A172 (cell line): ENCODE measurements at places on chromosomes 5 and 9.

DNA sequence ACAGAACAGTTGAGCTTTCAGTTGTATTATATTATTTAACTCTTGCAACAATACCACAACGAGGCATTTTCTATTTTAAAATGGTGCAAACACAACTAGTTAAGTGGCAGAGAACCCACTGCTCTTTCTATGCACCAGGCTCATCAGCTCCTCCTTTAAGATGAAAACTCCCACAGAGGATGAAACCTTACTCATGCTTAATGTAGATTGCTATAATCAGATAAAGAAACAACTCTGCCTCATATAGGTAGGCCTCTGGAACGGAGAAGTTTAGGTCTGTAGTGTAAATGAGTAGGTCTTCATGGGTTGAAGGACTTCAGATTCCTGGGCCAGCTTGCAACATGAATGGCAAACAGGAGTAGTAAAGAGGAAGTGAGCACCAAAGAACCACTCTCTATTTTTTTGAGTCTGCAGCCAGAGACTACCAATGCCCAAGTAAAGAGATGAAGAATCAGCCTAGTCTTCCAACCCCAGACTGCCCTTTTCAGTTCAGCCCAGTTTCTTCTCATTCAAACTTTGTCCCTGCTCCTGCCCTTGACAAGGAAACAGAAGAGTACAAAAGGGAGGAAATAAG is 33.9 kb downstream of the HACD4 start:
- no peak for DNase-seq

GRCh38 chr5:170597872-170598271 is 94.1 kb downstream of the KCNIP1 start:
- DNase-seq = peak; percentile 59

DNA sequence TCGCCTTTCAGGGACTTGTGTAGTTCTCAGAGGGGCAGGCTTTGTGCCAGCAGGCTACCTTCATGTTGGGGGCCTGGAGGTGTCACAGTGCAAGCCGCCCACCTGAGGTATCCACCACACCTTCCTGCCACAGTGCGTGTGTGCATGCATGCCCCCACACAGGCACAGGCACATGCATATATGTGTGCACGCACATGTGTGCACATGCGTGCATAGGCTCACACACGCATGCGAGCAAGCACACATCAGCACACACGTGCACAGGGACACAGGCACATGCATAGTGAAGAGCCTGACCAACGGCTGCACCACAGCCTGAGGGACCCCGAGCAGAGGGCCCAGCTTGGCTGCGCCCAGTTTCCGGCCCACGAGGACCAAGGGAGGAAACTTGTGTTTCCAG is 36.1 kb downstream of the IRX4 start:
- no peak for DNase-seq

DNA sequence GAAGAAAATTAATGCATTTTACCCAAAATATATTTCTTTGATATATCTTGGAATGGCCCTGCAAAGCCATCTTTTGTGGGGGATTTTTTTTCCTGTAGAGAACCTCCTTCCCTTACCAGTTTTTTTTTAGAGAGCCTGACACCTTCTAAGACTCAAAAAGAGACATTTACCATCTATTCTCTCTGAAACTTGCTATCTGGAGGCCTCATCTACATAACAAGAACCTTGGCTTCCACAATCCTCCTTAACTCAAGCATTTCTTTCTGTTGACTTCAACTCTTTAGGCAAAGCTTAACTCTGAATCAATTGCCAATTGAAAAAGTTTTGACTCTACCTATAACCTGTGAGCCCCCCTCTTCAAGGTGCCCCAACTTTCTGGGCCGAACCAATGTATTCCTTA is 6.2 kb downstream of the SLC45A2 start:
- DNase-seq = no peak

DNA sequence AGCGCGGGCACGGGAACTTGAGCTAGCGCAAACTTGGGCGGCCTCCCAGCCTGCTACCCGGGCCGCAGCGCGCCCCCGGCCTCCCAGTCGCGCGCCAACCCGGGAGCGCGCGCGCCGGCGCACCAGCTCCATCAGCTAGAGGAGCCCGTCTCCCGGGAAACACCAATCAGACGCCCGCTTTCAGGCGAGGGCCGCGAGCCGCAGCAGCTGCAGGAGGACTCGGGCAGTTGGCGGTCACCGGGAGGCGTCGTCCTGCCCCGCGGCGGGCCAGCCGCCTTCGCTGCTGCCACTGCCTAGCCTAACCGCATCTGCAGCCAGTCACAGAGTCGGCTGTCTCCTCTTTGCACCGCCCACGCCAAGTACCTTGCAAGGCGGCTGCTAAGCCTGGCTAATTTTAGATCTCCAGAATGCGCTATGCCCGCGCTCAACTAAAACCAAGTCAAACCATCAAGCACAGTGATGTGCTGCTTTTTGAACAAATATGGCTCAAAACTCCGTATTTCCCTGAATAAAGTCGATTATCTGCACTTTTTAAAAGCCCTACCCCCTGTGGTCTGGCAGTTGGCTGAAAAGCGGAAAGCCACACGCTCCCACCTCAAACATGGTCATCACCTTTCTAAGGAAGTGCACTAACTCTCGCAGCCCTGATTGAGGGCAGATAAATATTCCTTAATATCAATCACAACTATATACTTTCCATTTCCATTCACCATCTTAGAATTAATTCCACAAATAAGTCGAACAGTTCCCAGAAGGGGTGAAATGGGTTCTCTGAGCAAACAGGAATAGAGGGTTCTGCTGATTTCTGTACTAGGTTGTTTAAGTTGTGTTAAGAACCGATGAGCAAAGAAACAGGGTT is 221.8 kb downstream of the MEF2C start:
- DNase-seq = peak; percentile 95

GRCh38 chr5:57889558-57889957 is 406.9 kb upstream of the ACTBL2 start:
- DNase-seq = peak; percentile 97

DNA sequence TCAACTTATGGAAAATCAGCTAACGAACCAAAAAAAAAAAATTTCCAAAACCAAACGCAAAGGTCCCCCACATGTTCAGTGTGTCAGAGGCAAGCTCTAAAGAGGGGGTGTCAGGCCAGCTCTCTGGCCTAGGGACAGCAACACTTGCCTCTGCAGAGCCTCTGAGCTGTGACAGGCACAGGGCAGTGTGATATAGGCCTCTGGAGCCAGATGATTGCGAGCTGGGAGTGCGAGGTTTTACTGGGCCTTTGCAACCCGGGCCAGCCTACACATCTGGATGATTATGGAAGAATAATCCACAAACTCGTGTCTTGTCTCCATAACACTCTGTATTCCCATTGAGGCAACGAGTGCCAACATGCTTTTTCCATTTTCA is 67.7 kb upstream of the STC2 start:
- DNase-seq = no peak

DNA sequence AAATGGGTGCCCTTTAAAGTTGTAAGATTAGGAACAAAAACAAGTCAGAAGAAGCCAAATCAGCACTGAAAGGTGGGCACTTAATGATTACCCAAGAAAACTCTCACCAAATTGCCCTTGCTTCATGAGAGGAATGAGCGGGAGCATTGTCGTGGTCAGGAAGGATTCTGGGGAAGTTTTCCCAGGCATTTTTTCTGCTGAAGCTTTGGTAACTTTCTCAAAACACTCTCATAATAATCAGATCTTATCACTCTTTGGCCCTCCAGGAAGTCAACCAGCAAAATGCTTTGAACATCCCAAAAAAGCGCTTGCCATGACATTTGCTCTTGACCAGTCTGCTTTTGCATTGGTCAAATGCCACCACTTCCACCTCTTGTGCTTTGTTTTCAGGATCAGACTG is 10.4 kb upstream of the PCDHGC3 start:
- DNase-seq = no peak

- DNase-seq = no peak
Measured at GRCh38 chr9:75918154-75918553, 27.7 kb downstream of the PCSK5 start.

DNA sequence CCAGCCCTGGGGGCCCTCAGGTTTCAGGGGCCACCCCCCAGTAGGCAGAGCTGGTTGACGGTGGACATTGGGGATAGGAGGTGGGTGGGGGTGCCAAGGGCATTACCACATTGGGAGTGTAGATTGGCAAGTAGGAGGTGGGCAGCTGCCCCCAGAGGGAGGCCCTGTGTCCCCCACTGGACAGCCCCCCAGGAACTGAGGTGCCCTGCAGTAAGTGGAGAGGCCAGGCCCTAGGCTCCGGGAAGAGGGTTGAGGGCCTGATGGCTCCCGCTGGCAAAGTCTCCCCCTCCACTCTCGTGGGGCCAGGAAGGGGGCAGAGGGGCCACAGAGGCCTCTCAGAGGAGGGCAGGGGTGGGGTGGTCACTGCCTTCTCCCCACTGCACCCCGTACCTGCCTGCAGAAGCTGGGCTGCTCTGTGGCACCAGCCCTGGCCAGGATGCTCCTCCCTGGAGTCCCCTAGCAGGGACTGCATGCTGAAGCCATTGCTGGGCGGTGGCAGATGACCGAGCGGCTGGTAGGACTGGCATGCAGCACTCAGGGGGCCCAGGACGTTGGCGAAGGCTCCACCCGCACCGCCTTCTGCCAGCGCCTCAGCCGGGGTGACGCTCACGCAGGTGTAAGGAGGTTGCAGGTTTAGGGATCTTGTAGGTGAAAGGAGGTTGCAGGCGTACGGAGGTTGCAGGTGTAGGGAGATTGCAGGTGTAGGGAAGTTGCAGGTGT is 89.6 kb upstream of the CACNA1B start:
- no peak for DNase-seq

- DNase-seq = no peak
Measured at GRCh38 chr9:116279230-116279629, 125.6 kb downstream of the PAPPA start.

GRCh38 chr9:134459164-134459563 is 132.9 kb downstream of the RXRA start:
- DNase-seq = no peak

GRCh38 chr9:114092336-114092735 is 6.8 kb downstream of the KIF12 start:
- no peak for DNase-seq

- DNase-seq = no peak
Measured at GRCh38 chr9:72155301-72155700, 6.1 kb downstream of the GDA start.

DNA sequence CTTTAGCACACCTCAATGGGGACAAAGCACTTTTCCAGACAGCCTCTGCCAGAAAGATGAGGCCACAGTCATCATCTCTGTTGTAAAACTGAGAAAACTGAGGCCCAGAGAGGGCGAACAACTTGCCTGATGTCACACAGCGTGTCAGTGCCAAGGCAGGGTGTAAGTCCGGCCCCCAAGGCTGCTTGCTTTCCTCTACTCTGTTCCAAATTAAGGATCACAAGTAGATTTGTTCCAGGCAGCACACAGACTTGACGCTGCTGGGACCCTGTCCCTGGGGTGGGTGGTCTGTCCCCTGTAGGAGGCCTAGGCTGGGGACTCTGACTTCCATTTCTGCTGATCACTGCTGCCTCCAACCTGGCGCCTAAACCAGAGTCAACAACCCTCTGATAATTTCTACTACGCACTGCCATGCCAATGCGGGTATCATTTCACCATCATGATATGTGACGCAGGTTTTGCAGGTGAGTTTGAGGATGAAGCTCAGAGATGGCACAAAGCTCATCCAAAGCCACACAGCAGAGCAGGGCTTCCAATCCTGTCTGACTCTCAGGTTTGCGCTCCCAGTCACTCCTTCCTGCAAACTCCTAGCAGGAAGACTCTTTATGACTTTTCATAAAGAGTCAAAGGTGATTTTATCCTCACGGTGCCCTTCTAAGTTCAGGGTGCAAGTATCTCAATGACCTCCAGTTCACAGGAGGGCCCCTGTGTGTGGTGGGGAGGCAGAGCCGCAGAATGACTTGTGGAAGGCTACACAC is 13.5 kb upstream of the RALGDS start:
- no peak for DNase-seq

GRCh38 chr9:114906922-114907571 is 23.3 kb downstream of the TNFSF8 start:
- peak; percentile 65 for DNase-seq

GRCh38 chr5:41840251-41840650 is 30.0 kb downstream of the OXCT1 start:
- no peak for DNase-seq

DNA sequence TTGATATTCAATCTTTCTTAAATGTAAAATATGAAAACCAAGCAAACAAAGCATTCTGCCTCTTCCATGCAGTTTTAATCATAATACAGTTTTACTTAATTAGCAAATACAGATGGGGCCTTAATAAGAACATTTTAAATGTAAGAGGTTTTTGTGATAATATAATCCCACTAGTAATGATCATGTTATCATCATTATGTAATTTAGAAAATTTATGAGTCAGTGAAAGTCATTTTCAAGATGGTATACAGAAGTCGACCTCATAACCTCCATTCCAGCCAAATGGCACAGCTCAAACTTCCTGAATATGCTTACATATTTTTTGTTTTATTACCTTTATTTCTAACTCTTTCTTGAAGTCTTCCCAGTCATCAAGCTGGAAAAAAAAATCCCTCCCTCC is 102.2 kb upstream of the GNA14 start:
- no peak for DNase-seq

GRCh38 chr9:33265211-33265865 is 489 bp downstream of the CHMP5 start:
- DNase-seq = no peak

DNA sequence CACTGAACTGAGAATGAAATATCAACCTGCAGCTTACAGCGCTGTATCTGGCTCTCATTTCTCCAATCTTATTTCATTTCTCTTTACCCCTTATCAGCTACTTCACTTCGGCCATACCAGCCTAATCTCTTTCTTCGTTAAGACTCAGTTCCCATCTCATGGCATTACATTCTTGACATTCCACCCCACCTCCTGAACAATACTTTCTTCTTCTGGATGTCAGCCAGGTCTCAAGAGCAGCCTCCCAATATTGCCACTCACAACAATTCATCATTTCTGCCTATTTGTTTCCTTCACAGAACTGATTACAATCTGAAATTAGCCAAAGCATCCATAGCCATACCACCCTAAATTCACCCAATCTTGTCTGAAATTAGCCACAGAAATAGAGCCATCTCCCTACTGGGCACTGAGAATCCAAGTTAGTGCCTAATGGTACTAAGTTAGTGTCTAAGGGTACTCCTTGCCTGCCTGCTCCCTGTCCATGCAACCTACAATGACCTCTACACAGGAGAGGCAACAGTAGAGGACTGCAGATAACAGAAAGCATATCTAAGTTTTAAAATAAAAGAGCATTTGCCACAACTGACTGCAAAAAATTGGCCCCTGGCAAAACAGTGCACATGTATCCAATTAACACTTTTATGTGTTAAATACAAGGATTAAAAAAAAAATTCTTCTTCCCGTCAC is 35.2 kb downstream of the SETX start:
- DNase-seq = peak; percentile 10

DNA sequence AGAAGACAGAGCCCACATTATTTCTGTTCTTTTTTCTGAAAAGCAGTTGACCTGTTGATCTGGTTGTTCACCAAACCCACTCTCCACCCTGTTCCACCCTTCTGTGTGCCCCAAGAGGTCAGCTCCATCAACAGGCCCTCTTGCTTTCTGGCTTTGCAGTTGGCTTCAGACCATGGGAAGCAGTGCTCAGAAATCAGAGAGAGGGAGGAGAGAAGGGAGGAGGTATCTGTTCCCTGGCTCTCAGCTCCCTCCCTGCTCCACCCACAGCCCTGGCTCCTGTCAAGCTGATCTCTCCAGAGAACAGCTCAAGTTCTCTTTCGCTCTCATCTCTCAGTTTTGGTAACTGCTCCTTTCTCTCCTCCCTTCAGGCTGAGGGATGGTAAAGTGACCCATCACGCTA is 144.2 kb upstream of the RAI14 start:
- no peak for DNase-seq

GRCh38 chr9:2109069-2109650 is 94.0 kb downstream of the SMARCA2 start:
- DNase-seq = no peak

GRCh38 chr9:85016384-85017006 is 347.0 kb downstream of the NTRK2 start:
- DNase-seq = no peak

- DNase-seq = peak; percentile 90
Measured at GRCh38 chr5:61304590-61305381, 27.3 kb upstream of the ZSWIM6 start.
